Activated CD8-positive, alpha-beta T cell treated with anti-CD3 and anti-CD28 coated beads, Interleukin-2, amount 10 ng/mL, durations not matched to agents 7 days and 5 days (primary cell): ENCODE measurements at places on chromosomes 1 and 21. TPM values are rescaled to one million over a fixed set of nuclear protein-coding genes. Genes with fewer than 3 reads are reported as not detected.

DNA sequence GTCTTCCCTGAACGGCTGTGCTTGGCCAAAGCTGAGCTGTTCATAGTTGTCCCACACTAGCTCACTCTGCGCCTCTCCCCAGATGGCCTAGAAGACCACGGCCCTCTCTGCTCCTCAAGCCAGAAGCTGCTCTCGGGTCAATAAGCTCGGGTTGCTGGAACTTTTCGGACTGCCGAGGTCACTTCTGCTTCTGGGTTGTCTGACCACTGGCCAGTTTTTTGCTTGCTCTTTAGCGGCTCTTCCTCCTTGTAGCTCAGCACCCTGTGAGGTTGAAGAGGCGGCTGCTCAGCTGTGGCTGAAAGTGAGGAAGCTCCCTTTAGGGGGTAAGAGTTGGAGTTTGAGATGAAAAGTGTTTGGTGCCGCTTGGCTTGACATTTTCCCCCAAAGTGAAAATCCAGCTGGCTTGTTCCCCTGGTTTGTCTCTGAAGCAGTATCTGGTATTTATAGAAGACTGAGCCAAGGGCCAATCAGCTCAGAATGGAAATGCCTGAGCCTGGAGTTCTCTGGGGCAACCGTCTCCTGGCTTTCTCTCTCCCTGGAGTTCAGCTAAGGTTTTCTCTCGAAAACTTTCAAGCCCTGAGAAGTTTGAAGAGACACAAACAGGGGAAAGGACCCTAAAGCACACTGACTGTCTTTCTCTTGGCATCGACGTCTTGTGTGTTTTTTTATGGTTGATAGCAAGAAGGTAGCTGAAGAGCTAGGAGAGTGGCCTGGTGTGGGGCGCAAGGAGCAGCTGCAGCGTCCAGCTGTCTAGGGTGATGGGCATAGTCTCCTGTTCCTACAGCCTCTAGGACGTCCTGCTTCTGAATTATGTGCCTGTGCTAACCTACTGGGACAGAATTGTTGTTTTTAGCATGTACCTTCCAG lies 72.0 kb downstream of the SYT6 start:
- DNase-seq: no peak

GRCh38 chr1:50977575-50978143 lies 7.6 kb downstream of the CDKN2C start:
- DNase-seq: peak; percentile 37

DNA sequence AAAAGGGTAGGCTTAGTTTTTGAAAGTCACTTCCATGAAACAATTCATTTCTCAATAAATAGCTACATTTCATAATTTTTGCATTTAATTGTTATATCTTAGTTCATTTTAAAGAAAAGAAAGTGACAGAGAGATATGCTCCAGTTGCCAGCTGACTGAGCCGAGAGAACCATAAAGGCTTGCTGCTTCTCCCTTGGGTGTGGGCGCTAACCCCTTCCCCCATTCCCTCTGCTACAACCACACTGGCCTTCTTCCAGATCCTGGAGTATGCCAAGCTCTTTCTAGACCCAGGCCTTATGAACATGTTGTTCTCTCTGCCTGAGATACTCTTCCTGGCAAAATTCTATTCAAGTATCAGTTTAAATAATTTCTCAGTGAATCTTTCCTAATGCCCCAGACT lies 12.3 kb downstream of the SORT1 start:
- DNase-seq: no peak

DNA sequence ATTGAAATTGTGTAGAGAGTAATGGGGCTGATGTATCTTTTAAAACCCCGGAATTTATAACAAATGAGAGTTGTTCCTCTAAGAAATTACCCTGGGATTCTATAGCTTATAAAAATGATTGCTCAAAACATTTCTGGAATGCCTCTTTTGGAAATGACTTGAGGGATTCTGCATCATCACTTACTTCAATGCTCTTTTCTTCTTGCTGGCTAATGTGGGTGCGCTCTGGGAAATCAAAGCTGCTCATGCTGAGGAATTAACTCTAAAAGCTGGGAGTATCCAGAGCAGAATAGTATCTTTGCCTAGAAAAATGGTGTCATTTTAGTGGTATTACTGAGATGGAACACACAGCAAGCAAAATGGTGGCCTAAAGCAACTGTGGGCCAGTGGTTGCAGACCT lies 23.0 kb upstream of the TBX15 start:
- DNase-seq: no peak

DNA sequence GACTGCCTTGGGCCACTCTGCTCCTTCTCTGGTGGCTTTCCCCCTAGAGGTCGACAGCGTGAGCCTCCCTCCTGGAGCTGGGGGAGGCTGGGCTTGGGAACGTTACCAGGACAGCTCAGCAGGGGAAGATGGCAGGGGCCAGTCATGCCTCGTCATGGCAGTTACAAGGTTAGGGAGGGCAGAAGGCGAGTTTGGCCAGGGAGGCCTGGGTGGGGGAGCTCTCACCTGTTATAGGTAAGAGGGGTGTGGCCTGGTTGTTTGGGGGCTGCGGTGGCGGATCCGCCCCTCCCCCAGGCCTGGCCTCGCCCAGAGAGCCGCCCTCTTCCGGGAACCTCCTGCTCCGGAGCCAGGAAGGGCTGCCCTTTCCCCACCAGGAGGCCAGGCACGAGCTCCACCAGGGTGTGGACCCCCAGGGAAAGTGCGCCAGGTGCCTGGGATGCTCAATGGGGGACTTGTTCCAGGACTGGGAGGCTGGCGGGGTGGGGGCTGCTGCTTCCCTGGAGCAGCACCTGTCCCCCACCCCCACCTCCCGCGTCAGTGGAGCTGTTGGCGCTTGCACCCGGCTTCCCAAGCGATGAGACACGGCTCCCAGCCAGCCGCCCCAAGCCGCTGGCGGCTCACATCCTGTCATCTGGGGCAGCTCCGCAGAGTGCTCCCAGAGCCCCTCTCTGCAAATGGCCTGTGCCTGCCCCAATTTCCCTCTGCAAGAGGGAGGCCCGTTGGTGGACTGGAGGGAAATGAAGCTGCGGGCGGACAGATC lies 23.6 kb upstream of the PKP1 start:
- DNase-seq: peak; percentile 19

Gene DENND1B
- 22.5 TPM for total RNA-seq

Gene TRIM63
- 0.23 TPM for total RNA-seq

Gene GPR37L1
- total RNA-seq: not detected
